ENCODE measurements at places on chromosomes 3 and 15.

GRCh38 chr3:173548261-173548660, 150.7 kb downstream of the NLGN1 start:
- no peak for DNase-seq

DNA sequence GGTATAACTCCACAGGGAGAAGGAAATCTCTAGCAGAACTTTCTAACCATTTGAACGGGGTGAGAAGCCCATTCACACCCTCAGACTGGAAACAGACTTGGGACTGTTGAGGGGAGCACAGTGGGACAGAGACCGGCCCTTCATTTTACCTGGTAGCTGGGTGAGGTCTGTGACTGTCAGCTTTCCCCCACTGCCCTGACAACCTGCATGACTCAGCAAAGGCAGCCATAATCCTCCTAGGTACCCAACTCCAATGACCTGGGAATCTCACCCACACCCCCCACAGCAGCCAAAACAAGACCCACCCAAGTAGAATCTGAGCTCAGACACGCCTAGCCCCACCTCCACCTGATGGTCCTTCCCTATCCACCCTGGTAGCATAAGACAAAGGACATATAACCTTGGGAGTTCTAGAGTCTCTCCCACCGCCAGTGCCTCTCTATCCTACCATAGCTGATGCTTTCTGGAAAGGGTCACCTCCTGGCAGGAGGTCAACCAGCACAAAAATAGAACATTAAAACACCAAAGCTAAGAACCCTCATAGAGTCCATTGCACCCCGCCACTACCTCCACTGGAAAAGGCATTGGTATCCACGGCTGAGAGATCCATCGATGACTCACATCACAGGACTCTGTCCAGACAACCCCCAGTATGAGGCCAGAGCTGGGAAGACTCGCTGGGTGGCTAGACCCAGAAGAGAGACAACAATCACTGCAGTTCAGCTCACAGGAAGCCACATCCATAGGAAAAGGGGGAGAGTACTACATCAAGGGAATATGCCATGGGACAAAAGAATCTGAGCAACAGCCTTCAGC, 28.0 kb downstream of the SENP7 start:
- no peak for DNase-seq

DNA sequence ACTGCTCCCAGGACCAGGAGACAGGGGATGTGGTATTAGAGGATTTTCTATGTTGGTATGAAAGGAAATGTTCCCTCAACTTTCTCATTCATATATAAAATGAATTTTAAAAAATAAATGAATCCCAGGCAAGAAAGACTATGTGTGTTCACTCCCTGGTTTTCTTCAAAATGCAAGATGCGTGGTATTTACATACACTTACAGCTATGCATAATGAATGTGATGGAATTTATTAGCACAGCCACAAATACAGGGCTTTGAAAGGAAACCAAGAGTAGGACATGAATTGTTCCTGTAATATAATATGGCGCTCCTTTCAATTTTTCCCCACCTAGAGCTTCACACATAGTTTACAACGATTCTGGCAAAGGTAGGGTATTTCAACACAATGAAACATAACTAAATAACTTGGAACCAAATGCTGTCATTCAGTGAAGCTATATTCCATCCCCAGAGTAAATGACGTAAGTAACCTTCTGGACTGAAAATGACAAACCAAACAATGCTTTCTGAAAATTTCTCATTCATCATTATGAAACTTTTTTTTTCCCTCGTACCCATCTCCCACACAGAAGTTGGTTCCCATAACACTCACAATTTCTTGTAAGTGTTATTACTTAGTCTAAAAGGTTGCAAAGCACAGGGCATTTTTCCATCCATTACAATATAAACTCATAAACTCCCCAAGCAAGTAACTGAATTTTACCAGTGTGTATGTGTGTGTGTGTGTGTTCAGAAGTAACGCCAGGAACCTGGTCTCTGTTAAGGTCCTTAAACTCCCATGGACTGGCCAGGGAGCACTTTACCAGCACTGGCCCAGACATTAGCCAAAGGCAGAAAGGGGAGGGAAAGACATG, 41.8 kb downstream of the CBLB start:
- DNase-seq: no peak

- DNase-seq: no peak
Measured at GRCh38 chr3:73399106-73399505, 225.6 kb downstream of the PDZRN3 start.

DNA sequence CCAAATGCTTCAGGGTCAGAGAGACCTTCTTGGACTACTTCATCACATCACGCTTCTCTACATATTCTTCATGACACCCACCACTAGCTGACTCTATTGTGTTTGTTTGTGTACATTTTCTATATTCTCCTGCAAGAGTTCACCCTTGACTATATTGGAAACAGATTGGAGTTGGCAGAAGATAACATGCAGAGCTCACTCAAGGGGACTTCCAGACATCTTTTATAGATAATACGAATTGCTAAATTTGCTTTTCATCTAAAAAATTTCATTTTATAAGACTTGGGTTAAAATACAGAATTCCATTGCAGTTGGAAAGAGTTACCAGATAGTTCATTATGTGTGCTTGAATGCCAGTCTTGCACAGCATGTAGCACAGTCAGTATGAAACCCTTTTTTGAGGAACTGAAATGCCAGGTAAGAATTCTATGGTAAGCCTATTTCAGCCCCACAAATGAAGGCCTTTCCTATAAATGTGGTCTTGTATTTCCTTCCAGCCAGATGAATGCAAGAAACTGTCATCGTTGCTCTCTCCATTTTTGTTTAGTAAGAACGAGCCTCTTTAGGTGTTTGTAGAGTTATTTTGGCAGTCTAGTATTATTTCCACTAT, 177.6 kb downstream of the GHSR start:
- no peak for DNase-seq

DNA sequence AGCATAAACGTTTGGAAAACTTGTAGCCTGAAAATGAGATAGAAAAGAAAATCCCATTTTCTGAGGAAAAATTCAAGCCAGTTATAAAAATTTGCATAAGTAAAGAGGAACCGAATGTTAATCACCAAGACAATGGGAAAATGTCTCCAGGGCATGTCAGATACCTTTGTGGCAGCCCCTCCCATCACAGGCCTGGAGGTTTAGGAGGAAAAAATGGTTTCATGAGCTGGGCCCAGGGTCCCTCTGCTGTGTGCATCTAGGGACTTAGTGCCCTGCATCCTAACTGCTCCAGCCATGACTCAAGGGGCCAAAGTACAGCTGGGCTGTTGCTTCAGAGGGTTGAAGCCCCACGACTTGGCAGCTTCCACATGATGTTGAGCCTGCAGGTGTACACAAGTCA, 153.1 kb downstream of the TAFA4 start:
- DNase-seq: no peak

- DNase-seq: no peak
Measured at GRCh38 chr3:138202945-138203701, 16.0 kb downstream of the ARMC8 start.

DNA sequence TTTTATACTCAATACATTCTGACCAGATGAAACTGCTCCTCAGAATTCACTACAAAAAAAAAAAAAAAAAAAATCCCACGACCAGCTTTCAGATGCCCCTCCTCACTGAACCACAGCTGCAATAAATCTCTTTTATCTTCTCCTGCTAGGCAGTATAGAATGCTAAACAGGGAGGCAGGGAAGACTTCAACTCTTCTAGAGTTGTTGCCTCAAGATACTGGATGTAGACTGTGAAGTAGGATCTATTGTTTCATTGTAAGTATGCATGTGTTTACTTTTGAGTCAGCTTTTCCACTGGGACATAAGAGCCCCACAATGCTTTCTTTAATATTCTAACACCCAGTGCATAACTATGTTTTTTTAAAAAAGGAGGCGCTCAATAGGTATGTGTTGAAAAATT, 401.4 kb downstream of the TBL1XR1 start:
- no peak for DNase-seq

Data from NCI-H1436 treated with DMSO at 0.1 percent for 48 hours (cell line).